ENCODE measurements at places on chromosomes 12 and 14.

DNA sequence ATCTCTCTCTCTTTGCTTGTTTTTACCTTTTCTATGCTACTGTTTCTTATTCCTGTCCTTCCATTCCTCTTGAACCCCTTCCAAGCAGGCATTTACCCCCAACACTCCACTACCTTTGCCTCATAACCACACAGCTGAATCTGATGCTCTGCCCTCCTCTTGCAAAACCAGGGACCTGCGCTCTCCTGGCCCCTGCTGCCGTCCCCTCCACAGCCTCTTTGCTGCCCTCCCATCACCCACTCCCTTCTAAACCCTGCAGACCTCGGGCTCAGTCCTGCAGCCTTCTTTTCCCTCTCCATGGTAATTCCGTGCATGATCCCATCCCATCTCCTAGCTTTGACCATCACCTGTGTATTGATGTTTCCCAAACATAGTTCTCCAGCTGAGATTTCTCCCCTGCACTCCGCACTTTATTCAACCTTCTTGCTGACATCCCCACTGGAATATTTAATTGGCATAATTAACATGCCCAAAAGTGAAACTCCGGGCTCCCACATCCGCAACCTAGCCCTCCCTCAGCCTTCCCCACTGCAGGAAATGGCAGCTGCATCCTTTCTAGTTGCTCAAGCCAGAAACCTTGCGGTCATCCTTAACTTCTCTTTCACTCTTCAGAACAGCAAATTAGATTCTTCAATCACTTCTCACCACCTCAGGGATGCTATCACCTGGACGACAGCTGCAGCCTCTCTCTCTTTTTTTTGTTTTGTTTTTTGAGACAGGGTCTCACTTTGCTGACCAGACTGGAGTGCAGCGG, 16.0 kb downstream of the FIGNL2 start:
- DNase-seq: peak; percentile 54

DNA sequence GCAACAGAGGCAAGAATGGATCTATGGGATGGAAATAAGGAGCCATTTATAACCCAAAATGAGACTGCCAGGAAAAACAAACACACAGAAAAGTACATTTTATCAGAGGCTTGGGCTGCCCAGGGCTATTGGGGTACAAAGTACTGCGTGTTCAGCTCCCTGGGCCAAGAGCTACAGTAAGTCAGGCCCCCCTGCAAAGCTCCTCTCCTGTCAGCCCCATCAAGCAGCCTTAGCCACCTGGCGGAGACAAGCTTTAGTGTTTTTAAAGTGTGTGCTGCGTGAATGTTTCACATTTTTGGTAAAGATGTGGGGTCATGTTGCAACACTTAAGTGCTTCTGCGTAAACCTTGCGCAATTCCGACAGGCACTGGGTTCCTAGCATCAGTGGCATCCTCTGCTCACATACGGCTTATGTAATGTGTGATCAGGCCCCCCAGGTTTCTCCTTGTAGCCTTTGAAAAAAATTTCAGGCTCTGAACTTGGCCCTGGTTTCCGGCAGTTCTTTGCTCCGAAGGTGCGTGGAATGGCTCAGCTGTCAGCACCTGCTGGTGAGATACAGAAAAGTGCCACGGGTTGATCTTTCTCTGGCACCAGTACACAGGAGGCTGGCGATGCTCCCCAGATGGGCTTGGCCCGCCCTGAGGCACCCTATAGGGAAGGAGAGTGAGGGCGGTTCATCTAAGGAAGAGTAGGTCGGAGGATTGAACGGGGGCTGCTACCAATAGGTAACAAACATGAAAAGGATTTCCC, 198.7 kb upstream of the EEA1 start:
- DNase-seq: peak; percentile 41

DNA sequence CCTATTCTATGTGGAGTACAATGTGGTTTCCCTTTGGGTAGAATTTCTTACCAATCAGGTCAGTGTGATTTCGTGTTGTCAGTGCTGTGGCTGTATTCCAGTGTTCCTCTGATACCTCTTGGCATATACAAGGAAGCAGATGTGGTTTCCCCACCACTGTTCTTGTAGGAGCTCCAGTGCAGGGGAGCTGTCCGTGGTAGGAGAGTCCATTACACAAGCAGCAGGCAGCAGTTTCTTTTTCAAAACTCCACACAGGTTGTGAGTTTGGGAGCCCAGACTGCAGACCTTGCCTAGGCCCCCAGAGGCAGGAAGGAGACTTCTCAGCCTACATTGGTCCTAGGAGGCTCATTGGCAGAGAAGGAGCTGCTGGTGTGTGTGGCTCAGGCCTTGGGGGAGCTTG, 452.8 kb downstream of the AACS start:
- DNase-seq: peak; percentile 16

GRCh38 chr12:7498809-7499208, 4.8 kb downstream of the CD163 start:
- DNase-seq: peak; percentile 60
